ENCODE measurements at places on chromosomes 16 and 17.

GRCh38 chr17:37134050-37134449, 185.3 kb downstream of the AATF start:
- DNase-seq, result peak; percentile 46

DNA sequence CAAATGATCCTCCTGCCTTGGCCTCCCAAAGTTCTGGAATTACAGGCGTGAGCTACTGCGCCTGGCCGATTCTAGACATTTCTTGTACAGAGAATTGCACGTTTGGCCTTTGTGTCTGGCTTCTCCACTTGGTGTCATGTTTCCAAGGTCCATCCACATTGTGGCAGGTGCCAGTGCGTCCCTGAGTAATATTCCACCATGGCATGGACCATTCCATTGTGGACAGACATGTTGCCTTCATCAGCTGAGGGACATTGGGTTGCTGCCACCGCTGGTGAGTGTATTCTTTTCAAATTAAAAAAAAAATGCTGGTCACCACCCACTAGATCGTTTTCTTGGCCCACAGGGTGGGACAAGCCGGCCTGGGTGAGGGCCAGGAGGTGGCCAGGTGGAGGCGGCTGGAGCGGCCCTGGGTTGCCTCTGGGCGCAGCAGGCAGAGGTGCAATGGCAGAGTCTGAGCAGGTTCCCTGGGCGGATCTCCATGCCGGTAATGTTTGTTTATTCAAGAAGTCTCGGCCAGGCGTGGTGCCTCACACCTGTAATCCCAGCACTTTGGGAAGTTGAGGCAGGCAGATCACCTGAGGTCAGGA, 274.1 kb downstream of the SEC14L1 start:
- DNase-seq, result no peak

DNA sequence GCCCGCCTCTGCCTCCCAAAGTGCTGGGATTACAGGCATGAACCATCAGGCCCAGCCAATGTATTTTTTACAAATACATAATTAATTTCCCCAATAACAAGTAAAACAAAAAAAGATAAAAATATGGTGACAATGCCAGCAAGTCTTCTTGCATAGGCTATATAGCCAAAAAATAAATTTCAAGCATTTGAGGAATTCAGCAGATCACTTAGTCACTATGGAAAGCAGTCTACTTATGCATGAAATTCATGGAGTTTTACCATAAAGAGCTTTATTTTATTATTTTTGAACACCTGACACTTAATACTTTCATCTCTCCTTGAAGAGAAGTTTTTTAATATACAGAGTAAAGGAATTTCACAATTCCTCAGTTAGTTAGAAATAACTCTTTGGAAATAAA, 56.4 kb downstream of the BRIP1 start:
- DNase-seq, result no peak

DNA sequence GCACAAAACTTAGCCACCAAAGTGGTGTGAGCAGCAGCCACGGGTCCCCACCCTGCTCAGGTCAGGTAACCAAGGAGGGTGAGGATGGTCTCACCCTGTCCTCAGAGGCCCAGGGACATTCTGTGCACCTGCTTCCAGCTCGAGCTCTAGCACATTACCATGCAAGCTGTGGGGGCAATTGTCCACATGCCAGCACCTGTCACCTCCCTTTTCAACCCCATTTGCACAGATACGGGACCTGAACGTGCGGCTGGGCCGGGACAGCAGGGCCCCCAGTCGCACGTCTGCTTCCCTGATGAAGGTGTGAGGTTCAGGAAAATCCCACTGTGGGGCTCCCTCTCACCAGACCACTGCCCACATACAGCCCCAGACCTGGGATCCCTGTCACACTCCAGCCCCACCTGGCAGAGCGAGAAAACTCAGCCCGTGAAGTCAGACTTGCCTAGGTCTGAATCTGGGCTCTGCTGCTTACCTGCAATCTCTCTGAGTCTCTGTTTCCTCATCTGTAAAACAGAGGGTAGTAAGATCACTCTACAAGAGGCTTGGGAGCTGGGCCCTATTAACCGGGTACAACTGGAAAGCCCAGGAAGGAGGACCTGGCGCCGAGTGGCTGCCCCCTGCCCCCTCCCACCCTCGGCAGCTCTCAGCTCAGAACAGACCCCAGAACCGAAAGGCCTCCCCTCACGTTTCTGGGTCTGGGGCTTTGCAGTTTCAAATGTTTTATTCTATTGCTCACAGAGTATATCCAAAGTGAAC, 7.9 kb downstream of the WFIKKN2 start:
- no peak for DNase-seq

- no peak for DNase-seq
Observed at GRCh38 chr16:28473714-28474265, 1.7 kb upstream of the NPIPB7 start.

- peak; percentile 17 for DNase-seq
Observed at GRCh38 chr17:34981538-34982241, 1.4 kb downstream of the LIG3 start.

- no peak for DNase-seq
Observed at GRCh38 chr16:12972246-12972645, 70.8 kb downstream of the SHISA9 start.

DNA sequence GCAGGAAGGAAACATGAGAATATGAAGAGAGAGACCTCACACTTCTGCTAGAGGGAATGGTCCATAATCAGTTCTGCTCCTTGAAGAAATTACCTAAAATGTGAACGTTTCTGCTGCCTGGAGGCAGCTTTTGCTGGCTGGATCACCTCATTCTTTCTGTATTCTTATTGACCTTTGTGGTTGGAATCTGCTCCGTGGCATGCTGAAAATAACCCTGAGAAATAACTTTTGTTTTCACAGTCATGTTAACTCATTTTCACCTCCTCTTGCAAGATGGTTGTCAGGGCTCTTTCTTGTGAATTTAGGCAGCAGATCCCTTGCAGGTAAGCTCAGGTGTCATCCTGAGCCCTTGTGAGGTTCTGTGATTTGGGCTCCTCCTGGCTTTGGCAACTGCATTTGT, 70.2 kb downstream of the IRF8 start:
- no peak for DNase-seq

- DNase-seq, result no peak
Observed at GRCh38 chr16:87959391-87959990, 8.3 kb downstream of the BANP start.

DNA sequence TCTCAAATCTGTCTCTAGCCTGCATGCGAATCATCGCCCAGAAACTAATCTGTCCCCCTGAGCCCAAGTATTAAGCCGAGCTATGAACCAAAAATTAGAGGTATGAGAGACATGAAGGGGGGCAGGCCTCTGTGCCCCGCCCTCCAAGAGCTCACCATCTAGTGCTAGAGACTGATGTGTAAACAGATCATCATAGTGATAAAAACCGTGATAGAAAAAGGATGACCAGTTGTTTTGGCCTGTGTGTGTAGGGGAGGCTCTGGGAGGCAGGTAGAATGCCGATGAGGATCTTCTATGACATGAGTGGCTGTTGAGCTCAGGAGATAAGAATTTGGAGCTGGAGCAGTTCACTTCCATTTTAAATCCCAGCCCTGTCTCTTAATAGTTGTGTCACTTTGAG, 89.1 kb upstream of the TBX2 start:
- DNase-seq, result no peak

DNA sequence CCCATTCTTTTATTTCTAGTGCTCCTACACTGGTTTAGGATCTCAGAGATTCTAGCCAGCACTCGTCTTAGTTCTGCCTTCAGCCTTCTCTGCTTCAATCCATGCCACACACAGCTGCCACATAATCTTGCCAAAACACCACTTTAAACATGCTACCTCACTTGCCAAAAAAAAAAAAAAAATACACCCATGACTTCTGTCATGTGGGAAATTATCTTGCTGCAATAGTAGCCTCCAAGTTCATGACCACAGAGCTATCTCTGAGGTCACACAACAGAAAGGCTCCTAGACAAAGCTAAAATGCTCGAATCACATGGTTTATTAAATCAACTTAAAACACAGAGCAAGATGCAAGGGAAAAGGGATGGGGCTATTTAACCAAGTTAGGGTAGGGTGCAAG, 18.1 kb downstream of the FZD2 start:
- no peak for DNase-seq

DNA sequence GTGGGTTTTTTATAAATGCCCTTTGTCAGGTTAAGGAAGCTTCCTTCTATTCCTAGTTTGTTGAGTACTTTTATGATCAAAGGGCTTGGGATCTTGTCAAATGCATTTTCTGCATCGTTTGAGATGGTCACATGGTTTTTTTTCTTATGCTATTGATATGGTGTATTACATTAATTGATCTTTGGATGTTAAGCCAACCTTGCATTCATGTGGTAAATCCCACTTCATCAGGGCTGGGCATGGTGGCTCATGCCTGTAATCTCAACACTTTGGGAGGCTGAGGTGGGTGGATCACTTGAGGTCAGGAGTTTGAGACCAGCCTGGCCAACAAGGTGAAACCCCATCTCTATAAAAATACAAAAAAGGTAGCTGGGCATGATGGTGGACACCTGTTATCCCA, 30.8 kb upstream of the ATP2A3 start:
- DNase-seq, result no peak

GRCh38 chr16:1884889-1885288, 12.9 kb upstream of the MEIOB start:
- no peak for DNase-seq

DNA sequence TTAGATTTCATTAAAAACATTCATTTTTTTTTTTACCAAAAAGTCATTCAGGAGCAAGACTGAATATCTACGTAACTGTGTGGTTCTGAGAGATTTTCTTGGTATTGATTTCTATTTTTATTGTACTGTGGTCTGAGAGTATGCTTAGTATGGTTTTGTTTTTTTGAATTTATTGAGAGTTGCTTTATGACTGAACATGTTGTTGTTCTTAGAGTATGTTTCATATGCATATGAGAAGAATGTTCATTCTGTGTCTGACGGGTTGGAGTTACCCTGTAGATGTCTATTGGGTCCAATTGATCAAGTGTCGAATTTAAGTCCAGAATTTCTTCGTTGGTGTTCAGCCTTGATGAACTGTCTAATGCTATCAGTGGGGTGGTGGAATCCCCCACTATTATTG, 306.0 kb upstream of the KCNJ16 start:
- DNase-seq, result no peak

- no peak for DNase-seq
Observed at GRCh38 chr17:48722915-48723422, at the start of gene PRAC2. Gene PRAC2, plus strand, starts transcription at chr17:48723185. Its CDS starts 1,226 bp downstream, at chr17:48724411.

DNA sequence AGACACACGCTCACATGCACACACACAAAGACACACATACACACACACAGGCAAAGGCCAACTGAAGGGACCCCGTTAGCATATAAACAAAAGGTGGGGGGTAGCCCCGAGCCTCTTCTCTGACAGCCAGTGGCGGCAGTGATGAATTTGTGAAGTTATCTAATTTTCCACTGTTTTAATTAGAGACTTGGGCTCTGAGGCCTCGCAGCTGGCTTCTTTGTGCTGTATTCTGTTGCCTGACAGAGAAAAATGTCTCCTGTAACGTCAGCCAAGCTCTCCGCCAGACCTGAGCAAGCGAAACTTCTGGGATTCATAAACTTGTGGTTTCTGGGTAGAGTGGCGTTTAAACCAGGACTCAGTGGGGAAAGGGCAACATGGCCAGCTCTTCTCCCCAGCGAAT, 113.9 kb upstream of the FOXF1 start:
- peak; percentile 86 for DNase-seq

- no peak for DNase-seq
Observed at GRCh38 chr17:42193216-42193968, 902 bp downstream of the GHDC start.

- peak; percentile 3 for DNase-seq
Observed at GRCh38 chr16:82071421-82071820, 36.4 kb downstream of the HSD17B2 start.

GRCh38 chr17:18246880-18247612, 11.5 kb downstream of the FLII start:
- peak; percentile 73 for DNase-seq

DNA sequence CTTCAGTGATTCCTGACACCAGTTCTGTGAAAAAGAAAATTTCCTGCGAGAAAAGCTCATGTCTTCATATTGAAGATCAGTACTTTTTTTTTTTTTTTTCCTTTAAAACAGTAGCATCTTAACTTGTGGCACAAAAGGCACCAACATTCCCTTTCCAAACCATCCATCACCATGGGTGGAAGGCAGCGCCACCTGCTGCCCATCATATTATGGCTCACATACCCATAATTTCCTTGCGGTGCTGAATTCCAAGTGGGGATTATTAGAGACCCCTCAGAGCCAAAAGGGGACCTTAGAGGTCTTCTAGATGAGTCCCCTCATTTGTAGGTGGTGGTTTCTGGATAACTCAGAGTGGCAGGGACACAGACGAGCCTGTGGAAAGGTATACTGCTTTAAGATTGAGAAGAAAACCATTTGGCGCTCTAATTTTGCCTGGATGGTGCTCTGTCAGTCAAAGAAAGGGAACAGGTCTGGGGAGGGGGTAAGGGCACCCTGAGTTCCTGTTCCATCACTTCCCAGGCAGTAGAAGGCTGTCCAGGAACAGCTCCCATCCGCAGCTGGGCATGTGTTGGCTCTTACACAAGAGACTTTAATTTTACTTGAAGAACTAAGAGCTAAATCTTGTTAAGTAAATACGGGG, 7.9 kb upstream of the SOST start:
- no peak for DNase-seq

DNA sequence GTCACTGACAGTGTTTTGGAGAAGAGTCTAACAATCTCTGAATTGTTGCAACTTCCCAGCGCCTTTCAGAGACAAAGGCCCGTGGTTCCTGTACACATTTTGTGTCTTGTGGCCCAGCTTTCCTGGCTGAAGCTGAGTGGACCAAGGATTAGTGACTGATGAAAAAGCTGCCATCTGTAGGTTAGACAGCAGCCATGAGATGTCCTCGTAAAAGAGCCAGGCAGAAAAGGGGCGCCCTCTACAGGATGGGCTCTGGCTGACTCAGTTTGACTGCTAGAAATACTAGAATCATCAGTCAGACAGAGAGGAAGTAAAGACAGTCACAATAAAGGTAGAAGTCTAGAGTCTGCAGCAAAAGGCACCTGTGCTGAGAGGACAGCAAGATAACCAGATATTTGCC, 26.5 kb upstream of the NF1 start:
- no peak for DNase-seq

GRCh38 chr17:58066401-58066800, 16.8 kb upstream of the DYNLL2 start:
- DNase-seq, result no peak
